Adrenal gland (tissue), 19 donors: ENCODE measurements at places on chromosomes 2 and 18. TPM values are rescaled to one million over a fixed set of nuclear protein-coding genes. Genes with fewer than 3 reads are reported as not detected.

GRCh38 chr2:26609839-26610277 lies 31.3 kb downstream of the CIB4 start:
- DNase-seq, result no peak
- peaks cover 10% of the 10 kb centered on the region for H3K4me1 ChIP-seq
- H3K4me3 ChIP-seq, result no peak overlapping the region
- no peaks in the 10 kb centered on the region for H3K27me3 ChIP-seq

DNA sequence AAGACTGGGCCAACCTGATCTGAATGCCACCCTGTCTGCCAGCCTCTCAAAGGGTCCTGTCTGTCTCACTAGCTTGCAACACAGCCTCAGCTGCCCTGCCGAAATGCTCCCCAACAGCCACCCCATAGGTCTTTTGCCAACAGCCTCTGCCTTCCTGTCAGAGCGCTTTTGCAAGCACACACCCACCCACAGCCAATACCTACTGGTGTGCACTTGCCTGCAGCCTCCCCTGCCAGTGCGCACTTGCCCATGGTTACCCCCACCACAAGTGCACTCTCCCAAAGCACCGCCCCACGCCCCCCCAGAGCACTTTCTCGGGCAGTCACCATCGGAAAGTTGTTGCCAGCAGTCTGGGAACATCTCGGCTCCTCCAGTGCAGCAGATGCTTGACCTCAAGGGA lies 48.6 kb downstream of the RTTN start:
- H3K27ac ChIP-seq, result no peak overlapping the region
- H3K27me3 ChIP-seq, result no peaks in the 10 kb centered on the region
- no peaks in the 10 kb centered on the region for H3K4me1 ChIP-seq
- DNase-seq, result no peak

DNA sequence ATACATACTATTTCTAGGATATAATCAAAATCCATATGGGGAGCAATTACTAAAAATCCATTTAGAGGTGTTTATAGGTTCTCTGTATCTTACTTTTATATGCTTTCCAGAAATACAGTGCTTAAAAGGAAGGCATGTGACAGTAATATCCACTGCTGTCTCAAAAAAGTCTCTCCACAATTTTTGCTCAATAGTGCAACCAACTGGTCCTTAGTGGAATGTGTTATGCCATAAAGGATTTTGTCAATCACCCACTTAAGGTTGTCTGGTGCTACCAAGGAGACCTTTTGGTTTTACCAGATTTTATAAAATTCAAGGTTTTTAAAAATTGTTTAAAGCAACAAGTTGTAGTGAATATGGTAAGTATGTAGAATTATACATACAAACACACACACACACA lies 328.5 kb upstream of the DSEL start:
- no peaks in the 10 kb centered on the region for H3K4me1 ChIP-seq
- no peaks in the 10 kb centered on the region for H3K27me3 ChIP-seq
- H3K4me3 ChIP-seq, result no peak overlapping the region
- DNase-seq, result no peak
- no peak overlapping the region for H3K27ac ChIP-seq
- H3K36me3 ChIP-seq, result no peaks in the 10 kb centered on the region

DNA sequence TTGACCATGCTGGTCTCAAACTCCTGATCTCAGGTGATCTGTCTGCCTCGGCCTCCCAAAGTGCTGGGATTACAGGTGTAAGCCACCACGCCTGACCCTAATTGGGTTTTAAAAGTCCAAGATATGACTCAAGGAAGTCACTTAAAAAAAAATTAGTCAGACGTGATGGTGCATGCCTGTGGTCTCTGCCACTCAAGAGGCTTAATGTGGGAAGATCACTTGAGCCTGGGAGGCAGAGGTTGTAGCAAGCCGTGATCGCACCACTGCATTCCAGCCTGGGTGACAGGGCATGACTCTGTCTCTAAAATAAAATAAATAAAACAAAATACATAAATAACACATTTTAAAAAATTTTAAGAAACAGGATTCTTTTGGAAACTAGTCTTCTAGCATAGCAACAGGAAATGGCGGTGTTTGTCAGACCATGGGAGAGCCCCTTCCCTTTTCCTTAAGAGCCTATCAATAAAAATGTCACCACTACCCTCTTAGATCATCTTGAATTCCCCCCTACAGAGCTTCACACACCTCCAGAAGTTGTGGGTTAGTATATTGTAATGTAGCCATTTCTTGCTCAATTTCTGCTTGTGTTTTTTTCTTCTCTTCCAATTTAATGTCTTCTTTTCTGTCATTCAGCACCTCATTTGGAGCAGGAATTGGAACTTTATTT lies 20.1 kb downstream of the SFT2D3 start:
- H3K27me3 ChIP-seq, result no peaks in the 10 kb centered on the region
- H3K36me3 ChIP-seq, result peaks cover 36% of the 10 kb centered on the region
- no peaks in the 10 kb centered on the region for H3K4me1 ChIP-seq
- no peak for DNase-seq
- H3K27ac ChIP-seq, result no peak overlapping the region
- no peak overlapping the region for H3K4me3 ChIP-seq

GRCh38 chr2:5913711-5914395 lies 221.7 kb downstream of the SOX11 start:
- no peak overlapping the region for H3K4me3 ChIP-seq
- no peaks in the 10 kb centered on the region for H3K4me1 ChIP-seq
- no peaks in the 10 kb centered on the region for H3K36me3 ChIP-seq

- H3K27me3 ChIP-seq, result no peaks in the 10 kb centered on the region
- H3K36me3 ChIP-seq, result no peaks in the 10 kb centered on the region
- no peak for DNase-seq
- H3K4me3 ChIP-seq, result no peak overlapping the region
- H3K4me1 ChIP-seq, result no peaks in the 10 kb centered on the region
- H3K27ac ChIP-seq, result no peak overlapping the region
Measured at GRCh38 chr2:71800851-71801250, 346.8 kb downstream of the CYP26B1 start.

GRCh38 chr2:20438334-20439192 lies 8.3 kb upstream of the RHOB start:
- peaks cover 18% of the 10 kb centered on the region for H3K4me1 ChIP-seq
- H3K36me3 ChIP-seq, result no peaks in the 10 kb centered on the region
- no peak overlapping the region for H3K4me3 ChIP-seq
- H3K27ac ChIP-seq, result peak overlapping the region; percentile 85
- no peaks in the 10 kb centered on the region for H3K27me3 ChIP-seq
- DNase-seq, result peak; percentile 42

DNA sequence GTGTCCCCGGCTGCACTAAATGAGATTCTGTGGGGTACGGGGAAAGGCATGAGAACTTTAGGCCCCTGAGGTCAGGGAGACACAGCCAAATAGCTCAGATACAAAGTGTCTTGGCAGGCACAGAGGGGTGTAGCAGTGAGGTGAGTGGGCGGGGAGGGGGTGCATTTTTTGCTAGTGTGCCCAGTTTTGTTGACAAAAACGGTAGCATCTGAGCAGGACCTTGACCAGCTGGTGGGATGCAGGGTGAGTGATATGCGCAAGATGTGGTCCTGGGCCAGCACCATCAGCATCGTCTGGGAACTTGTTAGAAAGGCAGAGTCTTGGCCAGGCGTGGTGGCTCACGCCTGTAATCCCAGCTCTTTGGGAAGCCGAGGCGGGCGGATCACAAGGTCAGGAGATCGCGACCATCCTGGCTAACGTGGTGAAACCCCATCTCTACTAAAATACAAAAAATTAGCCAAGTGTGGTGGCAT lies 127.3 kb upstream of the LGALSL start:
- H3K27me3 ChIP-seq, result no peaks in the 10 kb centered on the region
- no peak overlapping the region for H3K27ac ChIP-seq
- no peak overlapping the region for H3K4me3 ChIP-seq
- no peaks in the 10 kb centered on the region for H3K36me3 ChIP-seq
- peaks cover 25% of the 10 kb centered on the region for H3K4me1 ChIP-seq

DNA sequence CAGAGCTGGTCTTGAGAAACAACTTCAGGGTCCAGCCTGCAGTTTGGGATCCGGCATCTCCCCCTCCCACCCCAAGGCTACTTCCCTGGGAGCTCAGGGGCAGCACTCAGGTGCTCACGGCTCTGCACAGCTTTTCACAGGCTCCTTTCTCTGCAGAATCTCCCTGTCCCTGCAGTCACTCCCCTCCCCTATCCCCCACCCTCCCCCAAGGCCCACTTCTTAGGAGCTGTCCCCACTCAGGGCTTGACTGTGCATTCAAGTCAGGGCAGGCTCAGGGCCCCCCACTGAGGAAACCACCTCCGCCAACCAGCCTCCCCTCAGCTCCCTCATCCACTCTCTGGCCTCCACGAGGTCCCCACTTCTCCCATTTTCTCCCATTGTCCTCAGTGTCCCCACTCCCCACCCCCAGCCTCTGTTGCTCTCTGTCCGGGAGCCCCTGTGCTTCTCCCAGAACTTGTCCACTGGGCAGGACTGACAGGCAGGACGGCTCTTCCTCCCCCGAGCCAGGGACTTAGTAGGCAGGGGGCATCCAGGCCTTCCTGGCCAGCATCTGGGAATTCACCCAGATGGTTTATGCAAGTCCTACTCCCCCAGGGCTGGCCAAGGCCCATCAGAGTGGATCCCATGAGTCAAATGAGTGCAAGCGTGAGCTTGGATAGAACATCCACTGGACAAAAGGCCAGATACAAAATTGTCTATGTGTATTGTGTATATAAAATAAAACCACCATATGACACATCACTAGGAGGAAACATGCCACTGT lies 7.6 kb downstream of the NMUR1 start:
- no peak overlapping the region for H3K27ac ChIP-seq
- no peaks in the 10 kb centered on the region for H3K36me3 ChIP-seq
- no peaks in the 10 kb centered on the region for H3K27me3 ChIP-seq
- H3K4me1 ChIP-seq, result no peaks in the 10 kb centered on the region
- H3K4me3 ChIP-seq, result no peak overlapping the region
- no peak for DNase-seq

GRCh38 chr2:121002597-121002996 lies 266.9 kb downstream of the GLI2 start:
- no peaks in the 10 kb centered on the region for H3K36me3 ChIP-seq
- DNase-seq, result no peak

DNA sequence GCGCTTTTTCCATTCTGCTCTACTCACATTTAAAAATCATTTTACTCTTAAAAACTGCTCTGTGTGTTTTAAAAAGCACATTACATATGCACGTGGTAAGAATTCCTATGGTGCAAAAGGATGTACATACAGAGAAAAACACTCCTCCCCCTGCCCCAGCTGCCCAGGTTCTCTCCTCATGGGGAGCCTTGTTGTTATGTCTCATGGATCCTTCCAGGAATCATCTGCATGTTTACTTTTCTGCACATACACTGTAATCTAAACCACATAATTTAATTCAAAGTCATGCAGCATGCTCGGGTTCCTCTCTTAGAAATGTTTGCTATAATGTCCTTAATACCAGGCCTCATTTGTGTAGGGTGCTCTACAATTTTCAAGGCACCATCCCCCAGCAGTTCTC lies 243.3 kb downstream of the LOXHD1 start:
- H3K36me3 ChIP-seq, result no peaks in the 10 kb centered on the region
- no peak for DNase-seq
- H3K27me3 ChIP-seq, result no peaks in the 10 kb centered on the region
- peaks cover 34% of the 10 kb centered on the region for H3K4me1 ChIP-seq
- H3K27ac ChIP-seq, result no peak overlapping the region

GRCh38 chr2:27916293-27916995 lies 25.9 kb downstream of the BABAM2 start:
- peak overlapping the region; percentile 89 for H3K27ac ChIP-seq
- H3K4me1 ChIP-seq, result peaks cover 82% of the 10 kb centered on the region
- DNase-seq, result no peak
- no peaks in the 10 kb centered on the region for H3K36me3 ChIP-seq
- no peak overlapping the region for H3K4me3 ChIP-seq

GRCh38 chr2:185526161-185526560 lies 212.4 kb upstream of the FSIP2 start:
- no peak overlapping the region for H3K4me3 ChIP-seq
- H3K27me3 ChIP-seq, result no peaks in the 10 kb centered on the region
- no peaks in the 10 kb centered on the region for H3K36me3 ChIP-seq
- H3K4me1 ChIP-seq, result no peaks in the 10 kb centered on the region

DNA sequence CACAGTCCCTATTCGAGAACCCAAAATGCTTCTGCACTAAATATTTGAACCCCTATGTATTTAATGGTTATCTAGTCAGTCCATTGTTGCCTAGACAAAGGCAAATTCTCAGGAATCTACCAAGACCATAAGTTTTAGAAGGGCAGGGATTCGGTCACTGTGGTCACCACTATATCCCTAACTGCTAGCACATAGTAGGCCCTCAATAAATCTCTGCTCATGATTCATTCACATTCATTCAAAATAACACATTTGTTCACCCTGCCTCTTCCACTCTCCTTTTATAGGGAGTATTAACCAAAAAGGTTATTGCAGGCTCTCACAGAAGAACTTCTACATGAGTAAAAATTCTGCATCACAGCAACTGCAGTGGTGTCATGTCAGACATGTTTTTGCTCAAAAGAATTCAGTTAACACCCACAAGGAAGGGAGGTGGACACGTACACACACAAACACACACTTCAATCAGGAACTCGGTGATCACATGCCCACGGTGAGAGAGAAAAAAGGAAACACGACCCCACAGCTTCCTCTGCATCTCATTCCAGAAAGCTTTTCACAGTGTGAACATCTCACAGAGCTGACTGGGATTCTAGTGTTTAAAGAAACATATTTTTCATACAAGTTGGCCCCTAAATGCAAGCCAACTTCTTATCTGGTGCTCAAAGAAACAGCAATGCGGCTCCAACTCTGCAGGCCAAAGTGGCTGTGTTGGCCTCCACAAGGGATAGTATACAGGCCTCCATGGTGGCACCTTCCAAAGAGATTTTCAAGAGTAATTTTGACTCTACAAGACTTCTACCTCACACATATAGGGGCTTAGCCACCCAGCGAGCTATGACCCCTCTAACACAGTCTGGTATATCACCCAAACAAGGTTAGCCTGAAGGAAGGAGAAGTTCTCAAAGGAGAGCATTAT lies 98.0 kb downstream of the ANKRD44 start:
- DNase-seq, result no peak
- H3K27ac ChIP-seq, result peak overlapping the region; percentile 14
- peaks cover 11% of the 10 kb centered on the region for H3K4me1 ChIP-seq

DNA sequence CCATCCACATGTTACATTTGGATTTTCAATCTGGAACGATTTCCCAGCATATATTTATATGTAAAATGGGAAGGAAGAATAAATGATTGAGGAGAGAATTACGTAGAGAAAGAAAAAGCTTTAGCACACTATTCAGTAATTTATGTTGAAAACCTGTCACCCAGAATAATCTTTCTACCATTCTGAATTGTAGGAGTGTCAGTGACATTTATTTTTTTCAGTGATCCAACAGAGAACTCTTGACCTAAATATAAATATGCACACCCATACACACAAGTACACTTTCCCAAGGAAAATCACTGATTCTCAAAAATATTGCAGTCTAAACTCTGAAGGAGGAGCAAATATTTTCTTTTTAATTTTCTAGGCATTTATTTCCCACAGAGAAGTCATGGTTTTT lies 140.2 kb upstream of the LRP1B start:
- no peaks in the 10 kb centered on the region for H3K4me1 ChIP-seq
- no peaks in the 10 kb centered on the region for H3K36me3 ChIP-seq
- H3K4me3 ChIP-seq, result no peak overlapping the region
- H3K27ac ChIP-seq, result no peak overlapping the region
- H3K27me3 ChIP-seq, result no peaks in the 10 kb centered on the region
- no peak for DNase-seq

- DNase-seq, result no peak
- no peaks in the 10 kb centered on the region for H3K36me3 ChIP-seq
- H3K27ac ChIP-seq, result no peak overlapping the region
- H3K27me3 ChIP-seq, result no peaks in the 10 kb centered on the region
- H3K4me3 ChIP-seq, result no peak overlapping the region
- H3K4me1 ChIP-seq, result peaks cover 22% of the 10 kb centered on the region
Measured at GRCh38 chr18:35481960-35482366, 15.8 kb downstream of the INO80C start.

RAB17 gene
- polyA plus RNA-seq, result 0.37 TPM

STON1 gene
- polyA plus RNA-seq, result 7.2 TPM

POTEJ gene
- not detected for polyA plus RNA-seq

SEH1L gene
- 17.4 TPM for polyA plus RNA-seq

CGREF1 gene
- 2.0 TPM for polyA plus RNA-seq

SLC4A3 gene
- polyA plus RNA-seq, result 40.0 TPM

UGT1A5 gene
- polyA plus RNA-seq, result not detected

NYAP2 gene
- 0.16 TPM for polyA plus RNA-seq
